CD4-positive, CD25-positive, alpha-beta regulatory T cell (primary cell): ENCODE measurements at places on chromosomes 1 and 21. TPM values are rescaled to one million over a fixed set of nuclear protein-coding genes. Genes with fewer than 3 reads are reported as not detected.

- H3K36me3 ChIP-seq: no peaks in the 10 kb centered on the region
- H3K27ac ChIP-seq: no peak overlapping the region
- no peak overlapping the region for H3K4me3 ChIP-seq
- DNase-seq: no peak
- no peaks in the 10 kb centered on the region for H3K27me3 ChIP-seq
- H3K4me1 ChIP-seq: no peaks in the 10 kb centered on the region
Observed at GRCh38 chr1:181514298-181515290, 31.3 kb downstream of the CACNA1E start.

DNA sequence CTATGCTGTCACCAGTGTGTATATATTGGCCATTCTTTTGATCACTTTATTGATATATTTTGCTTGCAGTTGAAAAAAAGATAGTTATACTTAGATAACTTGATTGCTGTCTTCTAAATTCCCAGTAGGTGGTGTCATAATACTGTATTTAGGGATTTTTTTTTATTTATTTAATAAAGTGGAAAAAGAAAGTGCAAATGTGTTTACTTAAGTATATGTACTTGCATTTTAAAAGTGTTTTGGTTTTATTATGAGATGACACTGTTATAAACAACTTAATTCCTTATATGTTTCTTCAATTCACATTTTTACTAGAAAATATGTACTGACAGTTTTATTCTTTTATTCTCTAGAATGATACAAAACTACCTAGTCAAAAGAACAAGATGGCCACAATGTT lies 164.8 kb downstream of the USP25 start:
- H3K27ac ChIP-seq: no peak overlapping the region
- H3K4me1 ChIP-seq: no peaks in the 10 kb centered on the region
- no peak overlapping the region for H3K4me3 ChIP-seq
- no peaks in the 10 kb centered on the region for H3K27me3 ChIP-seq
- no peak for DNase-seq
- no peaks in the 10 kb centered on the region for H3K36me3 ChIP-seq

- H3K27ac ChIP-seq: no peak overlapping the region
- H3K27me3 ChIP-seq: peaks cover 51% of the 10 kb centered on the region
- no peak overlapping the region for H3K4me3 ChIP-seq
- no peaks in the 10 kb centered on the region for H3K36me3 ChIP-seq
- DNase-seq: no peak
- peaks cover 11% of the 10 kb centered on the region for H3K4me1 ChIP-seq
Observed at GRCh38 chr1:157043685-157044084, 1.9 kb downstream of the ARHGEF11 start.

DNA sequence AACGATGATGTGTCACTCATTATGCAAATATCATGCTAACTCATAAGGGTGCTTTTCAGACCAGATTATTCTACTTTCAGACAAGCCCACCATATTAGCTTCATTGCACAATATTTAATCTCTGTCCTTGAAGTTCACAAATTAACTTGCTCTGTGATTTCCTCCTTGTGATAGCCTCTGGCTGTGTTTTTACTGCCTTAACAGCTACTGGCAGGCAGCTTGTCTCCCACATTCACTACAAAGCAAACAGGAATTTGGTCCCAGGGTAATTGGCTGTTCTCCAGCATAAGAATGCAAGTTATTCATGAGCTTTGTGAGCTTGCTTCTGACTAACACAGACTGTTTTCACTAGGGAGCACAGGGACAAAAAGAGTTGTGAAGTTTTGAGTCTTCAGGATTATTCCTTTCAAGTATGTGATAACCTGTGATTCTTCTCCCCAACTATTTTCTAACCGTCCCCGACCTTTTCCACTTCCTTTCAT lies 87.9 kb upstream of the HMCN1 start:
- H3K27ac ChIP-seq: peak overlapping the region; percentile 67
- H3K4me3 ChIP-seq: peak overlapping the region; percentile 75
- H3K36me3 ChIP-seq: no peaks in the 10 kb centered on the region
- H3K27me3 ChIP-seq: no peaks in the 10 kb centered on the region
- DNase-seq: no peak
- peaks cover 42% of the 10 kb centered on the region for H3K4me1 ChIP-seq

- H3K27ac ChIP-seq: peak overlapping the region; percentile 60
- H3K36me3 ChIP-seq: peaks cover 11% of the 10 kb centered on the region
- DNase-seq: peak; percentile 78
- H3K27me3 ChIP-seq: no peaks in the 10 kb centered on the region
- peaks cover 47% of the 10 kb centered on the region for H3K4me1 ChIP-seq
- peak overlapping the region; percentile 45 for H3K4me3 ChIP-seq
Observed at GRCh38 chr1:207831517-207832327, 79.2 kb downstream of the CD34 start.

- H3K36me3 ChIP-seq: no peaks in the 10 kb centered on the region
- H3K27ac ChIP-seq: no peak overlapping the region
Observed at GRCh38 chr1:18411321-18411720, 69.4 kb upstream of the KLHDC7A start.

DNA sequence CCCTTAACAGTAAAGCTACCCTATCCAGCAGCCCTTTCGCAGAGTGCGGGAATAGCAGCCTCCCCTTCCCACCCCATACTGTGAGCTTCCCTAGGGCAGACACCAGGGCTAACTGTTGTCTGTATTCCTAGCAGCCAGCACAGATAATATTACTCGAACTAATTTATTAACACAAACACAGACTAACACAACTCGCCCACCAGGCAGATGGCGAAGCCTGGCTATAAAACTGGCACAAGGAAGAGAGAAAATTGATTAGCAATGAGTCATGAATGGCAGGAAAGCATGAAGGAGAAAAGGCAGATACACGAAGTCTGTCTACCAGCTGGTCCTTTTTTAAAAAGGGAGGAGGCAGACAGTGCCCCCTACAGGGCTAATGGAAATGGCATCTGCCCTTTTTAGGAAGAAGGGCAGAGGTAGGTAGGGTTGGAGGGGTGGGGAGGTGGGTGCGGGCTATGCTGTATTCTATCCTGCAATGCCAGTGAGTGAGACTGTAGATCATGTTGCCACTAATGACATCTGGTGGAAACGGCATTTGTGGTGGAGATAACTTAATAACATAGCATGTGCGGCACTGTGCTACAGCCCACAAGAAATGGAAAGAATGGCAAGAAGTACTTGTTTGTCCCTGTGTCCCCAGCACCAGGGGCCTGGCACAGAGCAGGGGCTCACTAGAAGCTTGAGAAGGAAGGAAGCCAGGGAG lies 30.6 kb upstream of the CTPS1 start:
- no peaks in the 10 kb centered on the region for H3K36me3 ChIP-seq
- peak; percentile 20 for DNase-seq
- H3K4me1 ChIP-seq: no peaks in the 10 kb centered on the region
- H3K27ac ChIP-seq: no peak overlapping the region

DNA sequence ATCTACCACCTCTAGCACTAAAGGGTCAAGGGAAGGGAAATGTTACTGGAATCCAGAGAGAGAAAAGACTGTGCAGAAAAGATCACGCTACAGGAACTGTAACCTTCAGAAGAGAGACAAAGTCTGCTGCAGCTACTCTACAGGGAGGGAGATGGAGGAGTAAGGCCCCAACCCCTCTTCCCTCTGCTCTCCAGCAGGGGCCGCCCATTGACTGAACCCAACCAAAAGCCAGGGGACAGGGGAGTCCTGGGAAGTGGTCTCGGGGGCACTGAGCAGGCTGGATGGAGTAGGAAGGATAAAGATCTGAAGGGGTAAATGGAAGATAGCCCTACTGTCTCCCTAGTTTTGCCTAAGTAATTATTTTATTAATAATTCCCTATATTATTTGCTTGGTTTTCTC lies 72.8 kb upstream of the NR5A2 start:
- H3K4me3 ChIP-seq: no peak overlapping the region
- DNase-seq: no peak
- H3K27ac ChIP-seq: no peak overlapping the region
- no peaks in the 10 kb centered on the region for H3K27me3 ChIP-seq

DNA sequence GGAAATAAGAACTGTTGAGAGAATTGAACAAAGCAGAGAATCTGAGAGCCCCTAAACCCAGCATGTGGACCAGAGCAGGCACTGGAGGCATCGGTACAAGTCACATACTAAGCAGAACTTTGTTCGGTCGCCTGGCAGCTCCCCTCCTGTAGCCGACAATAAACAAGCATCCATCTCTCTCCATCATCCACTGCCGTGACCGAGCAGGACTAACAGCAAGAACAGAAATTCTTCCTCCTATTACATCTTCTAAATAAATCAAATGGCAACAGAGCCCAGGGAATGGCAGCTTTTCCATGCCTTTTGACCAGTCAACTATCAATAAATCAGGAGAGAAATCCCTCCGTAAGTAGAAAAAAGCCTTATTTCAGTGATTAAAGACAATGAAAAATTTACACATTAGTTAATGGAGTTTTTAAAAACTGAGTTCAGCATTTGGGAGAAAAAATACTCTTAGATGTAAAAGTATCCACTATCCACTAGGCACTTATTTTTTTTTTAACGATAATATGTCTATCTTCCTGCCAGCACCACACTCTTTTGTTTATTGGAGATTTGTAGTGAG lies 36.5 kb downstream of the PTPN14 start:
- DNase-seq: no peak
- H3K36me3 ChIP-seq: no peaks in the 10 kb centered on the region
- H3K4me1 ChIP-seq: no peaks in the 10 kb centered on the region
- H3K27me3 ChIP-seq: no peaks in the 10 kb centered on the region

DNA sequence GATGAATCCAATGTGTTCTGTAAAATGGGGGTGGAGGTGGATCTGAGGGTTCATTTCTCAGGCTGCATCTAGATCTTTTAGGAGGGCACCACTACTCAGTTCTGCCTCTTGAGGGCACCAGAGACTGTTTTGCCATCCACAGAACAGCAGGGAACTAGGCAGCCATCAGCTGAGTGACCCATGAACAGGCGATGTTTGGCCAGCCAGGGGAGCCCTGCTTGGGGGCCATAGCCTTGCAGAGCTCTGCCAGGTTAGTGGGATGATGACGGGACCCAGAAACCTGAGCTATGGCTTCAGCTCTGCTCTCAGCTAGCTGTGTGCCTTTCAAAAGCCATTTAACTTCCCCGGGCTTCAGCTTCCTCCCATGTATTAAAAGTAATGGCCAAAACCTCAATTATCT lies 13.4 kb upstream of the NOS1AP start:
- no peak overlapping the region for H3K27ac ChIP-seq
- H3K4me3 ChIP-seq: no peak overlapping the region
- H3K4me1 ChIP-seq: no peaks in the 10 kb centered on the region
- peaks cover 12% of the 10 kb centered on the region for H3K27me3 ChIP-seq
- peak; percentile 6 for DNase-seq
- H3K36me3 ChIP-seq: no peaks in the 10 kb centered on the region

DNA sequence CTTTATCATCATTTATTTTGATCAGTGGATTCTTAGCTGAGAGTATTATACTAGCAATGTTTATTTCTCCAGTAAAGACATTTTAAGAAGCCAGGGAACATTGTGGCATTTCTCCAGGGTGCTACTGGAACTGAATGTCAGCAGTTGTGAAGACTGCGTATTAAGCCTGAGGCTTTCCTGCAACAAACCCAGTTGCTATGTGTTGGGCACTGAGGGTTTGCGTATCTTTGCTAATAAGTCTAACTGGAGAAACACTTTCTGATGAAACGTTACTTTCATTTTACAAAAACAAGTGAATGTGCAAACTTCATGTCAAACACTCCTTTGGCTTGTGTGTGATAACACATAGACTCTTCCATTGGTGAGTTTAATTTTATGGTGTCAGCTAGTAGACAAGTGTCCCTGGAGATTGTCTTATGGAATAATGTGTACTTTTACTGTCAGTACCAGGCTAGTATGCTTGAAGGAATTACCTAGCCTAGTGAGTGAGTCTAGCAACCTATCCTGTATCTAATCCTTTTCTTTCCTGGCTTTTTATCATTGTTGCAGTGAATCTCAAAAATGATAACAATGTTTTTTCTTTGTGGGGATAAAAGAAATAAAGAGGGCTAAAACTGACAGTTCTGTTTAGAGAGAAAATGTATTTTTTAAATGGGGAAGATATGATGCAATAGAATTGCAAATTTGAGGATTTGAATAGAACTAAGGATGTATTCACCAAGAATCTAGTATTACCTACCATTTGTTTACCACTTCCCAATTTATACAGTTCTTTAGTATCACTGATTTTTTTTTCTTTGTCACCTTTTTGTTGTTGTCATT lies 70.1 kb downstream of the MTR start:
- H3K4me3 ChIP-seq: no peak overlapping the region
- H3K27me3 ChIP-seq: no peaks in the 10 kb centered on the region
- H3K4me1 ChIP-seq: no peaks in the 10 kb centered on the region
- no peak overlapping the region for H3K27ac ChIP-seq
- DNase-seq: no peak

DNA sequence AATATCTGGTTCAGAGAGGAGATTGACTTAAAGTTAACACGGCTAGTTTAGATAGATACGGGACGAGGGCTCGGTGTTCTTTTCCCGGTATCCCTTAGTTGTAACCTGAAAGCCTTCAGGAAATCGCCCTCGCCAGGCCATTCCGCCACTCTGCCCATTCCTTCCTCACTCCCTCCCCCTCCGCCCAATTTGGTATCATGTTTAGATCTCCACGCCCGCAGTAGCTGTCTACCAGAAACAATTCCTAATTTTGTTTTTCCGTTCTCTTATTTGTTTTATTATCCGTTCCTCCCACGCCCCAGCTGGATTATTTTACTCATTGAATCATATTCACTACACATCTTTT lies 685 bp upstream of the VAMP4 start:
- no peaks in the 10 kb centered on the region for H3K27me3 ChIP-seq
- H3K4me1 ChIP-seq: peaks cover 50% of the 10 kb centered on the region
- peak; percentile 13 for DNase-seq
- H3K27ac ChIP-seq: peak overlapping the region; percentile 95
- peak overlapping the region; percentile 91 for H3K4me3 ChIP-seq
- peaks cover 8% of the 10 kb centered on the region for H3K36me3 ChIP-seq

DNA sequence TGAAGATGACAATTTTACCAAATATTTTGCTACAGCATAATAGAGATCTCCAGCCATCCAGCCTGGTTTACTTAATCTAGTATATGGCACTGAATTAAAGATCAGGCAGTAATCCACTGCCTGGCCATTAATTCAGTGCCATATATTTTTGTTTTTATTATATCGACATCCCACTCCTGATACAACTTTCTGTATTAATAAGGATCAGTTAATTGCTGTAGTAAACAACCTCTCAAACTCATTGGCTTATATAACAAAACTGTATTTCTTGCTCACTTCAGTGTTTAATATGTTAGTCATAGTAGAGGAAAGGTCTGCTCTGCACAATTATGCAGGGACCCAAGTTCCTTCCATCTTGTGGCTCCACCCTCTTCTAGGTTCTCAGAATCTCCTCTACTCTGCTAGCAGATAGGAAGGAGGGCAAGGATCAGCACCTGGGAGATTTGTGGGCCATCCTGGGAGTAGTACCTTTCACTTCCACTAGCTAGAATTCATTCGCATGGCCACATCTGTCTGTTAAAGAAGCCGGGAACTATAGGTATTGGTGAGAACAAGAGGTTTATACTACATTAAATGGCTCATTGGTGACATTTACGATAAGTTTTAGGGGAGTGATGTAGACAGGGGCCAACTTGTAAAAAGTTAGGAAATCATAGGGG lies 3.6 kb upstream of the ZDHHC18 start:
- no peaks in the 10 kb centered on the region for H3K27me3 ChIP-seq
- DNase-seq: no peak
- H3K36me3 ChIP-seq: no peaks in the 10 kb centered on the region
- no peak overlapping the region for H3K27ac ChIP-seq
- no peak overlapping the region for H3K4me3 ChIP-seq

The RGS1 gene
- 294 TPM for polyA plus RNA-seq

The FDPS gene
- polyA plus RNA-seq: 119 TPM

The B3GALT2 gene
- 0.84 TPM for polyA plus RNA-seq

The GOLT1A gene
- polyA plus RNA-seq: not detected
